ENCODE measurements at places on chromosomes 7 and 10.

DNA sequence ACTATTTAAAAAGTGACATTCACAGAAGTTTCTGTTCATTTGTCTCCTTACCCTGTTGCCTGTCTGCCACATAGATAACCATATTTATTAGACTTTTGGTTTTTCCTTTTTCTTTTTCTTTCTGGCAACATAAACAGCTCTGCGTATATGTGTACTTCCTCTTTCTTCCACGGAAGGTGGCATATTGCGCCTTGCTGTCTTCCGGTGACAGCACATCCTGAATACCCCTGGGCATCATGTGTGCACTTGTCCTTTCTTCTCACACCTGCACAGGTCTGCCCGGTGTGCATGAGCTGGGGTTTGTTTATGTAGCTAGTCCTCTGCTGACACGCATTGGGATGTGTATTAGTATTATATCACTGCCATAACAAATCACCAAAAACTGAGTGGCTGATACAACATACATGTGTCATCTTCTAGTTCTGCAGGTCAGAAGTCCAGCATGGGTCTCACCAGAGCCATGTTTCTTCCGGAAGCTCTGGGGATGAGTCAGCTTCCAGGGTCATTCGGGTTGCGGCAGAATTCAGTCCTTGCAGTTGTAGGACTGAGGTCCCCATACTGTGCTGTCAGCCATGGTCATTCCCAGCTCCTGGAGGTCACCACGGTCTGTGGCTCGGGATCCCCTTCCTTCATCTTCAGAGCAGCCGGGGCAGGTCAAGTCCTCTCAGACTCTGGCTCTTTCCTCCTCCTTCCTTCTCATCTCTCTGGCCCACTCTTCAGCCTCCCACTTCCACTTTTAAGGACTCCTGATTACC lies 596.0 kb upstream of the FOXK1 start:
- H3K27me3 ChIP-seq: peaks cover 20% of the 10 kb centered on the region
- H3K36me3 ChIP-seq: no peaks in the 10 kb centered on the region
- H3K4me3 ChIP-seq: no peak overlapping the region
- no peak for DNase-seq
- no peak overlapping the region for H3K27ac ChIP-seq

- H3K27me3 ChIP-seq: peaks cover 15% of the 10 kb centered on the region
- H3K27ac ChIP-seq: no peak overlapping the region
- H3K4me1 ChIP-seq: no peaks in the 10 kb centered on the region
- no peaks in the 10 kb centered on the region for H3K36me3 ChIP-seq
- no peak for DNase-seq
Observed at GRCh38 chr10:29248158-29248557, 40.7 kb upstream of the LYZL1 start.

DNA sequence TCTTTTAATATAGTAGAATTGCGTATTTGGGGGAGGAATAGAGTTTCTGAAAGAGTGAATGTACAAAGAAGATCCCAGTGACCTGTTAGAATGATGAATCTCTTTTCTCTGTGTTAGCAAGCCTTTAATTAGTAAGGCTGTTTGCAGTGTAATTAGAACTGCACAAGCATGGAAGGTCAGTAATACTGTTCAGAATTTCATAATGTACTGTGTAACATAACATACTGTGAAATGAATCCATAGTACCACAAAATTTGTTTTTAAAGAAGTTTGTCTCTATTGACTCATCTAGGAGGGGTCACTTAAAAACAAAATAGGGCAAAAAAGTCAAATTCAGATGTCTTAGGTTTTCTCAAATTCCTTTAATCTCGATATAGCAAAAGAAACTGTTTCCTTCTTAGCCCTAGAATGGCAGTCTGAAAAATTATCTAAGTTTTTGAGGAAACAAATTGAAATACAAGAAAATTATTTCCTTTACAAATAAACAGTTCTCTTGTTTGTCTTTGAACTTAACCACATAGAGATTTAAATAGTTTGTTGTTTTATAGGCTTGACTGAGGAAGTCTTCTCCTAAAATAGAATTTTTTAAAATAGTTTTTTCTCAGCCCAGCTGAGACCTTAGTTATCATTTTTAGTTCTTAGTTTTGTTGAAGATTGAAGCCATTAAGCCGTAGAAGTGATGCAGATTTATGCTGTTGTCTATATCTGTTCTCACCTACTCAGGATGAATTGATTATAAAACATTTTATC lies 12.5 kb downstream of the ADK start:
- no peak overlapping the region for H3K4me3 ChIP-seq
- no peaks in the 10 kb centered on the region for H3K27me3 ChIP-seq
- no peak overlapping the region for H3K27ac ChIP-seq
- DNase-seq: no peak
- peaks cover 2% of the 10 kb centered on the region for H3K4me1 ChIP-seq
- no peaks in the 10 kb centered on the region for H3K36me3 ChIP-seq

DNA sequence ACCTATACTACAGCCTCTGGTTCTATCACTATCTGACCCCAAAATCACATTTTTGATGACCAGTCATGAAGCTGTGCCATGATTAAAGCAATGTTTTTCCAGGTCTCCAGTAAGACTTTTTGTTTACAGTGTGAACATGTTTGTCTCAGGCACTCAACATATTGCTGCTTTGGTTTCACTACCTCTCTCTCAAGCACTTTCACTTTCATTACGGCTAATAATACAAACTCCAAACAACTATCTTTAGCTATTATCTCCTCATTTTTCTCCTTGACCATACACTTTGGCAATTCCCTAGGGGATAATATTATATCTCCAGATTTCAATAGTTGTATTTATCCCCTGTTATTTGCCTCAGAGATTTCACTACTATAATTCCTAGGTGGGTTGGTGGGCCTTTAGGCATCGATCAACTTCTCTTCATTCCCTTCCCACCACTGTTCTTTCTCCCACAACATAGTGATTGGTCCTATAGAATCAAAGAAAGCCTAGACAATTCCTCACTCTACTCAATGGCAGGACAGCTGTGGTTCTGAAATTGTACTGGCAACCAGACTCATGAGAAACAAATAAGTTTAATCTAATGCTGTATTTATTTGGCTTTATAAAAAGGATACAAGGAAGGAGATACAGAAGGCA lies 261.4 kb upstream of the ZWINT start:
- H3K4me3 ChIP-seq: peak overlapping the region; percentile 27
- no peak for DNase-seq
- H3K27me3 ChIP-seq: no peaks in the 10 kb centered on the region
- no peaks in the 10 kb centered on the region for H3K4me1 ChIP-seq

- peaks cover 9% of the 10 kb centered on the region for H3K4me1 ChIP-seq
- no peaks in the 10 kb centered on the region for H3K27me3 ChIP-seq
- H3K27ac ChIP-seq: no peak overlapping the region
- peak; percentile 26 for DNase-seq
- H3K4me3 ChIP-seq: no peak overlapping the region
Observed at GRCh38 chr7:473211-473734, 46.4 kb downstream of the PDGFA start.

- no peaks in the 10 kb centered on the region for H3K36me3 ChIP-seq
- no peak for DNase-seq
- peaks cover 12% of the 10 kb centered on the region for H3K27me3 ChIP-seq
- H3K27ac ChIP-seq: no peak overlapping the region
- no peak overlapping the region for H3K4me3 ChIP-seq
Observed at GRCh38 chr10:96306516-96306915, 2.3 kb downstream of the DNTT start.

GRCh38 chr7:75018570-75019364 lies 54.3 kb downstream of the CASTOR2 start:
- H3K27me3 ChIP-seq: no peaks in the 10 kb centered on the region
- no peaks in the 10 kb centered on the region for H3K36me3 ChIP-seq
- no peak overlapping the region for H3K27ac ChIP-seq
- DNase-seq: no peak

DNA sequence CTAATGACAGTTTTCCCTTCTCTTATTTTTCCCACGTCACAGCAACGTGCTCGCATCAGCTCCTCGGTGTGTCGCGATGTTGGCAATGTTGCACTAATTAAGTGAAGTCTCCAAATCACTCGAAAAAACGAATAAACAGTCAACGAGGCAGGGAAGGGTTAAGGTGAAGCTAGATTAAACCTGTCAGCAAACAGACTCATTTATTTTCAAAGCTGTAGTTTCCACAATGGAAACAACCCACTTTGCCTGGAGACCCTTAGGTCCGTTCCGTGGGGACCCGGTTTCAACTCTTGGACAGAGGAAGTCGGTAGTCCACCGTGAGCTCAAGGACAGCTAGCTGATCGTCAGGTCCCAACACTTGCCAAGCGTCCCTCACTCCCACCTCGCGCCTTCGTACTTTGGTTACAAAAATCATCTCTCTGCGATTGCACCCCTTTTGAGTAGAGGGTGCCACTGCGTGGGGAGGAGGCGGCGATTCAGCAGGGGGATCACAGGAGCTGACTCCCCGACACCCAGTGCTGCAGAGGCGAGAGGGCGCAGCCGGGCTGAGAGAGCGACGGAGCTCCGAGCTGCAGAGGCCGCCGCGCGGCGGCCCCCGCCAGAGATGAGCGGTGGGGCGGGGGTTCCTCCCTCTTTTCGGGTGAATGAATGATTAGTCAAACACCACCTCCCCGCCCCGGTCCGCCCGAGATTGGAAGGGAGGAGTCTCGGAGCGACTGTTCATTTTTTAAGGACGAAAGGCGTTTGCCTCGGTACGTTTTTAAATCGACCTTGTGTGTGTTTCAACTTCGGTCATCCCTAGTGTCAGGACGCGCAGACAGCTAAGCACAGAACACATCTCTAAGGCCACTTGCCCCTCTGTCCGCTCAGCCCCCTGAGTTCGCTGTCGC lies 1.3 kb upstream of the BMPER start:
- no peaks in the 10 kb centered on the region for H3K36me3 ChIP-seq
- H3K27ac ChIP-seq: no peak overlapping the region
- H3K4me3 ChIP-seq: peak overlapping the region; percentile 80
- DNase-seq: no peak

- no peaks in the 10 kb centered on the region for H3K36me3 ChIP-seq
- peaks cover 34% of the 10 kb centered on the region for H3K27me3 ChIP-seq
- H3K4me3 ChIP-seq: no peak overlapping the region
Observed at GRCh38 chr10:123761666-123762230, 95.6 kb downstream of the GPR26 start.

DNA sequence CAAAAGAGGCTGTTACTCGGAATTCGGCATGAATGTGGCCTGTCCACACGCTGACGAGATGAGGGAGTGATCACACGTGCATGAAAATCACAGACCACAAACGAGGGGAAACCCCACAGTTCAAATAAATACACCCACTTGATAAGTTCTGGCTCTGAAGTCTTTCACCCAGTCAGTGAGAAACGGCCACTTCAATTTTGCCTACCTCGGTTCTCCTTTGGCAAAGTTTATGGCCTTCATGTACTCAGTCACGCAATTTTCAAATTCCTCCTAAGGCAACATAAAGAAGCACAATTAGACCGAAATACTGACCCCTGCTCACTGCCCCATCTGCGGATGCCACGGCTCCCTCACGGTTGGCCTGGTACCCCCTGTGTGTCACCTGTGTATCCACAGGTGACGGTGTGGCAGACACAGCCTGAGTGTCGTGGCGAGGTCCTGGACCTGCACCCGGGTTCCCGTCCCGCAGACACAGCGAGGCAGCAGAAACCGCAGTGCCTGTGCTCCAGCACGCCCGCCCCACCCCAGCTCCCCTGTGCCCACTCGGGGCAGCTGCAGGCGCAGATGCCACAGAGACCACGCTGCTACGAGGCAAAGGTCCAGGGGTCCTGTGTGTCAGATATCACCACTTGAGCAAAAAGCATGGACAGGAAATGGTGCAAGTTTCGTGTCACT lies 1.4 kb downstream of the CFAP46 start:
- no peak overlapping the region for H3K4me3 ChIP-seq
- DNase-seq: no peak
- H3K27me3 ChIP-seq: peaks cover 33% of the 10 kb centered on the region
- H3K4me1 ChIP-seq: peaks cover 6% of the 10 kb centered on the region

DNA sequence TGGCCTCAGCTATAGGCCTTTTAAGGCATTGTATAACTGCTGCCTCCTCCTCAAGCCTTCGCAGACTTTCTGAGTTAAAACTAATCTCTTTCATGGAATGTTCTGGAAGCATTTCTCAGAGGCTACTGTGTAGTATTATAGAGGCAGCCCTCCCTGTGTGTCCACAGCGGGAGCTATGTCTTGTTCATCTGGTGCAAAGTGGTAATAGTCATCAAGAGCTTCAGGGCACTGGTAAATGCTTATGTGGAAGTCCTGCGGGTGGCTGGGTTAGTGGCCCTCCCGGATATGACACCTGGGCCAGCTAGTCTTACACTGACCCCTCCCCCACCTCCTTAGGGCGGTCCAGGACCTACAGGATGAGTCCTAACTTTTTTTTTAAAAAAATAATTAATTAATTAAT lies 2.2 kb upstream of the ABHD11 start:
- no peak for DNase-seq
- peak overlapping the region; percentile 39 for H3K4me3 ChIP-seq
- no peaks in the 10 kb centered on the region for H3K27me3 ChIP-seq
- peaks cover 6% of the 10 kb centered on the region for H3K4me1 ChIP-seq

- H3K27ac ChIP-seq: peak overlapping the region; percentile 96
- peaks cover 16% of the 10 kb centered on the region for H3K36me3 ChIP-seq
- peak overlapping the region; percentile 96 for H3K4me3 ChIP-seq
Observed at GRCh38 chr7:30286749-30287148, 2.4 kb downstream of the ZNRF2 start.

DNA sequence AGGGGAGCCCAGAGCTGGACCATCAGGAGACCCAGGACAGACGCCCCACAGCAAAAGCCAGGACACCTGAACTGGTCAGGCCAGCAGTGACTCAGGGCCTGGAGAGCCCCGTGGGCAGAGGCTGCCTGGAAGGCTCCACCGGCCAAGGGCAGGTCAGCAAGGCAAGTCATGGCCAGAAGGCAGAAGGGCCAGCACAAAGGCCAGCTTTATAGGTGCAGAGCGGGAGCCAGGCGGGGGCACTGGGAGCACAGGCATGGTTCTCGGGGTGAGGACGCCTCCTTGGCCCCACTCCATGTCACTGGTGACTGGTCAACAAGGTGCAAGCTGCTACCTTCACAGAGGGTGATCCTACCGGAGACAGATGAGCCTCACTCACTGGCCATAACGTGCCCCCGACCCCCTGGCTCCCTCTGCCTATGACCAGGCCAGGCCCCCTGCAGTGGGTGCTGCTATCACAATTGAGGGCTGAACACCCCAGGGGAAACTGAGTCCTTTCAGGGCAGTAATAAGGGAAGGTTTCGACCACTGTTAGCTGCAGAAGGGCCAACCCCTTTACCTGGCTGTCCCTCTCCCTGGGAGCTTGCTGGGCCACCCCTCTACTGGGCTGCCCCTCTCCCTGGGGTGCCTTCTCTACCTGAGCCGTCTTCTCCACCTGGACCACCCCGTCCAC lies 317.4 kb downstream of the PTPRN2 start:
- H3K36me3 ChIP-seq: no peaks in the 10 kb centered on the region
- no peak overlapping the region for H3K4me3 ChIP-seq
- peak; percentile 35 for DNase-seq
- H3K27me3 ChIP-seq: no peaks in the 10 kb centered on the region

DNA sequence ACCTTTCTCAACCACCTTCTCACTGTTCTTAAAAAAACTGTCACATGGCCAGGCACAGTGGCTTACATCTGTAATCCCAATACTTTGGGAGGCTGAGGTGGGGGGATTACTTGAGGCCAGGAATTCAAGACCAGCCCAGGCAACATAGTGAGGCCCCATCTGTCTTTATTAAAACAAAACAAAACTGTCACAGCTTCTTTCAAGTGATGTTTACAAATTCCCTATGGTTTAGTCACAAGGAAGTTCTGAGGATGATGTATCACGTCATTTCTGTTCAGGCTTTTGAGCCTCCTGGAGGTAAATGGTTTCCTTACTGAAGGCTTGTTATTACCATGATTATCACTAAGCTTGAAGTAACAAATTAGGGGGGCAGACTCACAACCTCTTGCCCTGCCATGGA lies 186.2 kb downstream of the CFTR start:
- no peaks in the 10 kb centered on the region for H3K27me3 ChIP-seq
- H3K27ac ChIP-seq: no peak overlapping the region

- DNase-seq: peak; percentile 44
- no peaks in the 10 kb centered on the region for H3K36me3 ChIP-seq
- no peaks in the 10 kb centered on the region for H3K4me1 ChIP-seq
Observed at GRCh38 chr7:45147858-45148652, 9.5 kb upstream of the RAMP3 start.

Measured in natural killer cell treated with Interleukin-12 subunit alpha and Interleukin-12 subunit beta and Interleukin-15 and Interleukin-18, amount 100 ng/mL, for 72 hours (primary cell).